Stimulated activated CD8-positive, alpha-beta memory T cell treated with anti-CD3 and anti-CD28 coated beads, Interleukin-4, amount 100 ng/mL, for 1 hour (primary cell): ENCODE measurements at places on chromosomes 13 and 19.
A peak's percentile ranks its signal among the peaks of the same experiment; 100 is the strongest.

GRCh38 chr13:47420020-47420419 is 523.2 kb upstream of the HTR2A start:
- no peak for DNase-seq

DNA sequence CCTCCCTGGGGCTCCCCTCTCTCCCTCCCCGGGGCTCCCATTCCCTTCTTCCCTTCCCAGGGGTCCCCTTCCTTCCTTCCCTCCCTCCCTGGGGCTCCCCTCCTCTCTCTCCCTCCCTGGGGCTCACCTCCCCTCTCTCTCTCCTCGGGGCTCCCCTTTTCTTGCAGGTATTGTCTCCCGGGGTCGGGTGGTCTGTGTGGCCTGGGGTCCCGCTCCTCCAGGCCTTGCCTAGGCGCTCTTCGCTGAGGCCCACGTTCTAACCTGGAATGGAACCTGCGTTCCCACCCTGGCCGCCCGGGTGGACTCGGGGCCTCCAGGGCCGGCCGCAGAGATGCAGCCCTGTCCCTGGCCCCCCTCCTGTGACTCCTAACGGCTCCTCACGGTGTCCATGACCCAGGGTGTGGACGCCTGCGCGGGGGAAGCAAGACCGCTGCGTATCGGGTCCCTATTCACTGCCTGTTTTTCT is 940 bp upstream of the DCUN1D2 start:
- no peak for DNase-seq

DNA sequence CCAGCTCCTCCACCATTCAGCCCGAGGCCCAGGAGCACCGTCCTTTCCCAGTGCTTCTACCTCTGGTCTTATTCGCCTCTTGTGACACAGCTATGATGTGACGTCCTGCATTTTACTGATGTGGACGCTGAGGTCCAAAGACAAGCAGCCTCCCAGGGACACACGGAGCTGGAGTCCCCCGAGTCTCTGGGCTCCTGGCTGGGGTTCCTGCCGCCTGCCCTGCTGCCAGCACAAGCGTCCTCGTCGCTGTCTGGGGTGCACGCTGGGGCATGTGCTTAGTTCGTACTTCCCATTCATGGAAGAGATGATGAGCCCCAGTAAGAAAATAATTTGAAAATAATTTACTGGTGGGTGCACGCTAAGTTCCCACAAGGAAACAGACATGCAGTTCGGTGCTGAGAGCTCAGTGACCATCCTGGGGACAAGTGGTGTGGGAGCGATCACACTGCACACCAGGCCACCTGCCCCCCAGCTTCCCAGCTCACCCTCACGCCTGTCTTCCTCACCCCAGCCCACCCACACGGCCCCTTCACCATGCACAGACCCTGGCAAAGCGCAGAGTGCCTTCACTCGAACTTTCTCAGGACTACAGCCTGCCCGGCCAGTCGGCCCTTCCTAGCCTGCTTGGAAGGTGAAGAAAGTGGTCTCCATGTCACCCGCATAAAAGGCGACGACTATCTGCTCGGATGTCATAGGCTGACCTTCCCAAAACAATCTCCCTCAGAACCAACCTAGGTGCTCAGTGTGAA is 14.2 kb upstream of the CFAP97D2 start:
- DNase-seq, result no peak

GRCh38 chr19:35375505-35376307 is 4.8 kb downstream of the GPR42 start:
- no peak for DNase-seq

DNA sequence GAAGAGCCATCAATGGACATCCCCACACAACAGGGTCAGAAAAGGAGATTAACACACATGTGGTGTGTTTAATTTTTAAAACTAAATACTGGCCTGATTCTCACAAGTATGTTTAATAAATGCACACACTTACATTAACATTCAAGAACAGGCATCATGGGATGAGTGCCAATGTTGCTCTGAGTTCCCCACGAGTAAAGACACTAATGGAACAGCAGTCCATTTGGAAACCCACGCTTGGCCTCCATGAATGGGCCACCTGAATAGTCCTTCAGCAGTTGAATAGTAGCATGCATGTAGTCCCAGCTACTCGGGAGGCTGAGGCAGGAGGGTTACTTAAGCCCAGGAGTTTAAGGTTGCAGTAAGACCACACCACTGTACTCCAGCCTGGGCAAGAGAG is 195.2 kb upstream of the IPO5 start:
- DNase-seq, result no peak

DNA sequence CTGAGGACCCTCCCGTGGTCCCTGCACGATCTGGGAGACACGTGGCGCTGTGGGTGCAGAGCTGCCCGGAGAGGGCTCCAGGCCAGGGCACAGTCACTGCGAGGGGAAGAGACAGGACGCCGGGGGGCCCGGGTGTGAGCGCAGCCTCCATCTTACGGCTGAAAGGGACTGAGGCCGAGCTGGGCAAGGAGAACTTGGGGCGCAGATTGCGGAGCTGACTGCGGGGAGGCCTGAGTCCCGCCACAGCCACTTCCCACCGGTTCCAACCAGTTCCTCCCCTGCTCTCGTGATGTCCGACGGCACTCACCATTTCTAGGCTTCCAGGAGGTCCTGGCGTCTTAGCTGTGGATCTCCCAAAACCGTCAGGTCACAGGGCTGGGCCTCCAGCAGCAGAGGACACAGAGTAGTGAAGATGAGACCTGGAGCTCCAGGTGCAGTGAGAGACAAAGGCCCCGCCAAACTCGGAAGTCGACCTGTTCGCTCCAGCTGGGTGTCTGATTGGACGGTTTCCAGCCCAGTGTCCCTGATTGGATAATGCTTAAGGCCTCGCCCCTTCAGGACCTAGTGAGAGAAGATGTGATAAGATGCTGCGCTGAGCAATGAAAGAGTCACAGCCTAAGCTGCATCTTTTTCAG is 4.8 kb upstream of the ZNF253 start:
- DNase-seq, result peak; percentile 25

- DNase-seq, result no peak
Observed at GRCh38 chr19:19740755-19741154, 7.8 kb upstream of the ZNF14 start.

- no peak for DNase-seq
Observed at GRCh38 chr13:74046431-74046830, 87.8 kb downstream of the KLF12 start.

GRCh38 chr13:39982745-39983144 is 327.3 kb downstream of the COG6 start:
- no peak for DNase-seq

DNA sequence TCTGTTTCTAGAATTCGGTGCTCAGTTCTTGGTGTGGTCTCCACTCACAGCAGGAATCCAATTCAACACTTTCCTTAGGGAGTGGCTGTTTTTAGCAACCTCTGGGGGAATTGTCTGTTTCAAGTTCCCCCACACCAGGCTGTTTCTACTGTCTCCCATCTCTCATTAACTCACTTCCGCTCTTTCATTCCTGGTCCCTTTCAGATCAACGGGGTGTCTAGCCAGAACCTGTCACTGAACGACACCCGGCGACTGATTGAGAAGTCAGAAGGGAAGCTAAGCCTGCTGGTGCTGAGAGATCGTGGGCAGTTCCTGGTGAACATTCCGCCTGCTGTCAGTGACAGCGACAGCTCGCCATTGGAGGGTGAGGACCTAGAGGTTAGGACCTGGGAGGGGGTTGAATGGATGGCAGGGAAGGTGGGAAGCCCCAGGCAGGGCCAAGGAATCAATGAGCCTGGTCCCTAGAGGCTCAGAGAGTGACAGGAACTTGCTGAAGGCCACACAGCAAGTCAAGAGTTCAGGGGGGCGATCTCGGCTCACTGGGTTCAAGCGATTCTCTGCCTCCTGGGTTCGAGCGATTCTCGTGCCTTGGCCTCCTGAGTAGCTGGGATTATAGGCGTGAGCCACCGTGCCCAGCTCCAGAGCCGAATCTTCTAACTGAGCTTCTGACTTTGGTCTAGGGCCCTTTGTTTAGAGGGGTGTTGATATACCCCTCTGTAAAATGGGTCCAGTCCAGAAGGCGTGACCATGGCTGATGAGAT is 25.5 kb downstream of the TJP3 start:
- DNase-seq, result no peak

GRCh38 chr13:112326821-112327370 is 49.3 kb upstream of the SPACA7 start:
- no peak for DNase-seq

GRCh38 chr13:46359714-46360113 is 27.3 kb downstream of the RUBCNL start:
- DNase-seq, result no peak

DNA sequence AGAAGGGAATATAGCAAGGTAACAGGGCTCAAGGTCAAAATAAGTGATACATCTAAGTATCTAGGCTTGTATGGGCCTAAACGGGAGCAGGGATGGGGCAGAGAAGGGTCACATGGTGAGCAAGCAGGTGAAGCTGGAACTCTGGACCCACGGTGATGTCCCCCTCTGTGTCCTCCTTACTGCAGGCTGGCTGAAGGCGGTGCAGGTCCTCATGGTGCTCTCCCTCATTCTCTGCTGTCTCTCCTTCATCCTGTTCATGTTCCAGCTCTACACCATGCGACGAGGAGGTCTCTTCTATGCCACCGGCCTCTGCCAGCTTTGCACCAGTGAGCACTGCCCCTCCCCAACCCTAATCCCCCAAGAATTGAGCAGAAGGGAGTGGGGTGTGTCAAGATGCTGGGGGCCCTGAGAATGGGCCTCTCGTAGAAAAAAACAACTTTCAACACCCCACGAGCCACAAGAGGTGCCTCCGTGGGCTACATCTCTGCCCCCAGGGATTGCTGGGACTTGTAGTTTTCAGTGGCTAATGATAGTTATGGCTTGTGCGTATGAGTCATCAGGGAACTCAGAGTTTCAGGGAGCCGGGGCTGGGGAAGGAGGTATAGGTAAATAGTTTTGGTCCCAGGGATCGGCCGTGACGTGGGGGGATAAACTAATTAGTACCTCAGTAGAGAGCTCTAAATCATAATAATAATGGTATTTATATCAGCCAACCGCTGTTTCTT is 4.0 kb downstream of the EMP3 start:
- no peak for DNase-seq

GRCh38 chr13:42746866-42747265 is 34.5 kb upstream of the FAM216B start:
- DNase-seq, result no peak

DNA sequence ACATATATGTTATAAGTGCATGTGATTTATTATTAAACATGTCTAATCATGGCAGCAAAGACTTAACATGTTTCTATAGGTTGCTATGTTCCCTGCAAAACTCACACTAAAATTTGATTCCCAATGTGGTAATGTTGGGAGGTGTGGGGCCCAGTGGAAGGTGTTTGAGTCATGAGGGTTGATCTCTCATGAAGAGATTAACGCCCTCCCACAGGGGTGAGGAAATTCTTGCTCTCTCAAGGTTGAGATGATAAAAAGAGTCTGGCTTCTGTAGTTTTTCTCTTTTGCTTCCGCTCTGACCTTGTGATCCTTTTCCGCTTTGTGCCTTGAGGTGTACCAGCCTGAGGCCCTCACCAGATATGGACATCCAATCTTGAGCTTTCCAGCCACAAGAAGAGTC is 737.5 kb upstream of the SLITRK5 start:
- DNase-seq, result no peak

- no peak for DNase-seq
Observed at GRCh38 chr19:31350693-31351055, 1.4 kb upstream of the TSHZ3 start.

GRCh38 chr13:38888309-38888708 is 102.3 kb downstream of the STOML3 start:
- no peak for DNase-seq

GRCh38 chr13:43650882-43651281 is 135.9 kb downstream of the ENOX1 start:
- DNase-seq, result no peak

GRCh38 chr13:60922576-60923231 is 492.9 kb downstream of the PCDH20 start:
- no peak for DNase-seq

DNA sequence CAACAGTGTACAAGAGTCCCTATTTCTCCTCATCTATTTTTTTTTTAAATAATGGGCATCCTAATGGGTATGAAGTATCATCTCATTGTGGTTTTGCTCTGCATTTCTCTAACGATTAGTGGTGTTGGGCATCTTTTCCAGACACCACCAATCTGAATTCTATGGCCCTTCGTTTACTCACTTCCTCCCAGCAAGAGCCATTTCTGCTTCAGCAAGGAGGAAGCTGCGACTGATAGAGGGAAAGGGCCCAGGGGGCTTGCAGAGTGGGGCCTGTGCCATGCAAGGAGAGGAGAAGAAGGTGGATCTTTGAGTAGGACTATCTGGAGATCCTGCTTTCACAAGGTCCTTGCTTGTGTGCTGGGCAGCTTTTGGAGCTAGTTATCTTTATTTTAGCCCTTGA is 58.0 kb downstream of the USPL1 start:
- no peak for DNase-seq

- DNase-seq, result no peak
Observed at GRCh38 chr19:4504297-4504701, 14.0 kb downstream of the PLIN4 start.

DNA sequence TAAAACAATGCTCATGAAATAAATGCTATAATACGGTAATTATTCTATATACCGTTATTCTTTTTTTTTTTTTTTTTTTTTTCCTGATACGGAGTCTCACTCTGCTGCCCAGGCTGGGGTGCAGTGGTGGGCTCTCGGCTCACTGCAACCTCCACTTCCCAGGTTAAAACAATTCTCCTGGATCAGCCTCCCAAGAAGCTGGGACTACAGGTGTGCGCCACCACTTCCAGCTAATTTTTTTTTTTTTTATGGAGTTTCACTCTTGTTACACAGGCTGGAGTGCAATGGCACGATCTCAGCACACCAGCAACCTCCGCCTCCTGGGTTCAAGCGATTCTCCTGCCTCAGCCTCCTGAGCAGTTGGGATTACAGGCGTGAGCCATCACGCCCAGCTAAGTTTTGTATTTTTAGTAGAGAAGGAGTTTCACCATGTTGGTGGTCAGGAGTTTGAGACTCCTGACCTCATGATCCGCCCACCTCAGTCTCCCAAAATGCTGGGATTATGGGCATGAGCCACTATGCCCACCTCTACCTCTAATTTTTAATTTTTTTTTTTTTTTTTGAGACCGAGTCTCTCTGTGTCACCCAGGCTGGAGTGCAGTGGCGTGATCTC is 6.9 kb downstream of the PPP1R15A start:
- DNase-seq, result no peak

DNA sequence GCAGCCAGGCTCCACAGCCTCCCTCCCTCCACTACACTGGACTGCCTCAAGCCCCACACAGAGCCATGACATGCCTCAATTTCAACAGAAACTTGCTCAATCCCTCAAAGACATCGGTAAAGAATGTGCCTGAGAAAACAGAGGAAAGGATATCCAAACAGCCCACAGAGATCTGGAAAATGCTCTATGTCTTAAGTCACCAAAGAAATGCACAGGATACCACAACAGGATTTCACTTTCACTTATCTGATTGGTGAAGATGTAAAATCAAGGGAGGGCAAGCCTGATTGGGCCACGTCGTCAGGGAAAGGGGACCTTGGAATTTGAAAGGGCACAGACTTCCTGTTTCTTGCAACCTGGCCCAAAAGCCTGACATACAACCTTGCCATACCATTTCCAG is 14.2 kb downstream of the CACNA1A start:
- DNase-seq, result no peak
